ENCODE measurements at places on chromosomes 11 and 22. TPM values are rescaled to one million over a fixed set of nuclear protein-coding genes. Genes with fewer than 3 reads are reported as not detected.

Gene GATD1
- 62.5 TPM for total RNA-seq

Gene UPK3A
- total RNA-seq = not detected

Gene BRMS1
- 32.1 TPM for total RNA-seq

Gene GGTLC2
- total RNA-seq = 6.5 TPM

Gene OR10AG1
- not detected for total RNA-seq

Gene LDHAL6A
- not detected for total RNA-seq

Gene RFPL1
- total RNA-seq = not detected

Gene MYBPC3
- total RNA-seq = 0.96 TPM

Gene TPBGL
- total RNA-seq = 0.64 TPM

Gene UCP2
- 56.3 TPM for total RNA-seq

Gene LGR4
- 7.5 TPM for total RNA-seq

Gene FOXRED2
- total RNA-seq = 15.3 TPM

Gene NPAS4
- total RNA-seq = not detected

Gene APOL1
- total RNA-seq = 92.8 TPM

Gene OVCH2
- total RNA-seq = 6.4 TPM

Gene SCGB1D2
- total RNA-seq = not detected

Gene TMX2
- 70.4 TPM for total RNA-seq

Gene DDI1
- not detected for total RNA-seq

Gene GP1BB
- total RNA-seq = 1.3 TPM

Gene RIBC2
- total RNA-seq = not detected

Gene SLC43A3
- total RNA-seq = 117 TPM
